ENCODE measurements at places on chromosomes 4 and X.

DNA sequence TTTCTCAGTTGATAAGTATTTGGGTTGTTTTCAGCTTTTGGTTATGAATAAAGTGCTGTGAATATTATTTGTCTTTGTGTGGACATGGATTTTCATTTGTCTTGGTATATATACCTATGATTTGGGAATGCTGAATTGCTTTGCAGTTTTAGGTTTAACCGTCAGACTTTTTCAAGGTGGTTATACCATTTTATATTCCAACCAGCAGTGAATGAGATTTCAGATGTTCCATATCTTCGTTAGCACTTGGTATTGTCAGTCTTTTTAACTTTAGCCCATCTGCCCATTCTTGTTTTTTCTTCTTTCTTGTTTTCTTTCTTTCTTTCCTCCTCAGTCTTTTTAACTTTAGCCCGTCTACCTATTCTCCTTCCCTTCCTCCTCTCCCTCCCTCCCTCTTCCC, 106.0 kb downstream of the KDM6A start:
- no peak for DNase-seq

- no peak for DNase-seq
Measured at GRCh38 chrX:109826954-109827708, 94.1 kb upstream of the ACSL4 start.

GRCh38 chr4:186172546-186172945, 18.8 kb upstream of the CYP4V2 start:
- DNase-seq: no peak

GRCh38 chrX:10981506-10981905, 129.6 kb upstream of the HCCS start:
- no peak for DNase-seq

DNA sequence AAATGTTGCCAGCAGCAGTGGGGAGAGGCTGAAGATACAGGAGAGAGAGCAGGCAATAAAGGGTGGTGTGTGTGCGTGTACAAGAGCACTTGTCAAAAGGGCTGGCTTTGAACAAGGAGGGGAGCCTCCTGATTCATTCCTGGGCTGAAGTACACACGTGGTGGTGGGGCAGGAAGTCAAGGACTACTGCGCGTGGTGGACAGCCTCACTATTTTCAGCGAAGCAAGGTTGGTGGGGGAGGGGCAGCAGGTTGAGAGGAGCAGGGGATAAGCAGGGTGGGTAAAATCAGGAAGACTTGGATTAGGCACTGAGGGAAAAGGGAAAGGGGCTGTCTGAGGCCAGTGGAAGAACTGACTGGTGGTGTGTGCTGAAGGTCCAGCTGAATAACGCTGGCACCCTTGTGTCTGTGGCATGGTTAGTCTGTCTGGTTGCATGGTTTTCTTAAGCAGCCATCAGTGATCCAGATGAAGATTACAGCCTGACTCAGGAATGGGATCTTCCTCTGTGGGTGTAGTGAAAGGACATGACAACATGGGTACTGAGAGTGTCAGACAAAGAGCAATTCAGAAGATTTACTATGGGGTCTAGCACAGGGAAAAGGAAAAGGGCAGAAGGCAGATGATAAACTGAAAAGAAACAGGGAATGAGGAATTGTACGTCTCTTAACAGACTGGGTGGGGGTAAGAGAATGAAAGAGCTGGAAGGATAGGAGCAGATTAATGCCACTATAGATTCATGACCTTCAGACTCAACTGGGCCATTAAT, 149.8 kb downstream of the CHM start:
- DNase-seq: no peak

- no peak for DNase-seq
Measured at GRCh38 chr4:38566806-38567398, 97.1 kb upstream of the KLF3 start.

GRCh38 chrX:41472231-41472815, 25.2 kb downstream of the NYX start:
- no peak for DNase-seq

GRCh38 chr4:152936446-152937335, 568 bp downstream of the FHDC1 start:
- no peak for DNase-seq

- DNase-seq: no peak
Measured at GRCh38 chr4:143653031-143653430, 47.4 kb downstream of the FREM3 start.

- DNase-seq: no peak
Measured at GRCh38 chr4:118983831-118984230, 95.2 kb downstream of the SYNPO2 start.

GRCh38 chr4:8225706-8226443, 26.8 kb downstream of the SH3TC1 start:
- no peak for DNase-seq

- DNase-seq: no peak
Measured at GRCh38 chr4:66974665-66975064, 570.6 kb downstream of the CENPC start.

DNA sequence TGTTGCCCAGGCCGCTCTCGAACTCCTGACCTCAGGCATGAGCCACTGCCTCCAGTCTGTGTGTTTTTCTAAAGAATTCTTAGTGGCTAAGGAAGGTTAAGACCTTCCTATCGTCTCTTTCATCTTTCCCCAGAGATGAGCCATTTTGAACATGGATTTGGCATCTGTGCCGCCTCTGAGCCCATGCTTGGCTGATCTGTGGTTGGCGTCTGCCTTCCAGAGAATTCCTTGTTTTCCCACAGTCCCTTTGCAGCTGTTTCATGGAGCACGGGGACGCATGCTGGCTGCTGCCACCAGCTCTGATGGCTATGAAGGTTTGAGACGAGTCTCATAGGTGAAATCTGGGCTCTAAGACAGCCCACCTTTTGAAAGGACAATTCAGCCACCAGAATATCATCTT, 60.4 kb downstream of the SHROOM2 start:
- DNase-seq: no peak

- DNase-seq: no peak
Measured at GRCh38 chr4:154082760-154083535, 294.1 kb upstream of the SFRP2 start.

GRCh38 chr4:100288161-100288560, 97.9 kb upstream of the DDIT4L start:
- no peak for DNase-seq

DNA sequence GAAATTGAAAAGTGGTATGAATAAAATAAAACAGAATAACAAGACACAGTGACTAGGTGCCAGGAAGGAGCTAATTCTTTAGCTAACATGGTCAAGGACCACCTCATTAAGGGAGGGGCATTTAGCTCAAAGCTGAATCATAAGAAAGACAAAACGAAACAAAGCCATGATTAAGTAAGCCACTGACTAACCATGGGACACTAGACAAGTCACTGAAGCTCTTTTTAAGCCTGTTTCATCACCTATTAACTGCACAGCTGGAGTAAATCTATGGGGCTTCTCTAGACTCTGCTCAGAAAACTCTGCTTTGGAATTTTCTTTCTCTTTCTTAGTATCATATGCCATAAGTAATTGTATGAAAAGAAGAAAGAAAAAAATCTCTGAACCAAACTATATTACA, 49.8 kb upstream of the C1QTNF7 start:
- no peak for DNase-seq

DNA sequence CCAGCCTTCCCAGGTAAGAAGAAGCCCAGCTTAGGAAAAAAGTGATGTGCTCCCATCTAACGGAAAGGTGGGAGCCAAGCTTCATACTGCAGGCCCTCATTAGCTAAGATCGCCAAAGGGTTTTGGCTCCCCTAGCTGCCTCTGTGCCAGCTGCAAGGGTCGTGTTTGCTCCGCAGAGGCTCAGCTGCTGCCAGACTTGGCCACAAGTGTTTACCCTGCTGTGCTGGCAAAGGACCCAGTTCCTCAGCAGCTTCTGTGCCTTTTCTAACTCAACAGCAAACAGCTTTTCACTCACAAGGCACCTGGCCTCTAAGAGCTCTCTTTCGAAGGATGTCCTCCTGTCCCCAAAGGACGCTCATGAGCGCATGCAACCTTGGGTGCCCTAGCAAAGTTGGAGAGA, 12.2 kb upstream of the VMA21 start:
- no peak for DNase-seq

GRCh38 chr4:82508806-82509428, 52.9 kb downstream of the TMEM150C start:
- no peak for DNase-seq

- DNase-seq: no peak
Measured at GRCh38 chr4:184810720-184811119, 15.0 kb downstream of the ACSL1 start.

GRCh38 chr4:85681221-85681657, 206.3 kb downstream of the ARHGAP24 start:
- no peak for DNase-seq

DNA sequence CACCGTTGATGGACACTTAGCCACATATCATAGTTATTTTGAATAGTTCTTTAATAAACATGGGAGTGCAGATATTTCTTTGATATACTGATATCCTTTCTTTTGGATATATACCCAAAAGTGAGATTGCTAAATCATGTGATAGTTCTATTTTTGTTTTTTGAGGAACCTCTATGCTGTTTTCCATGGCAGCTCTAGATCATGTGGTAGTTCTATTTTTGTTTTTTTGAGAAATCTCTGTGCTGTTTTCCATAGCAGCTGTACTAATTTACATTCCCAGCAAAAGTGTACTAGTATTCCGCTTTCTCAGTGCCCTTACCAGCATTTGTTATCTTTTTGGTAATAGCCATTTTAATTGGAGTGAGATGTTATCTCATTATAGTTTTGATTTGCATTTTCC, 3.6 kb downstream of the SH3BGRL start:
- no peak for DNase-seq

DNA sequence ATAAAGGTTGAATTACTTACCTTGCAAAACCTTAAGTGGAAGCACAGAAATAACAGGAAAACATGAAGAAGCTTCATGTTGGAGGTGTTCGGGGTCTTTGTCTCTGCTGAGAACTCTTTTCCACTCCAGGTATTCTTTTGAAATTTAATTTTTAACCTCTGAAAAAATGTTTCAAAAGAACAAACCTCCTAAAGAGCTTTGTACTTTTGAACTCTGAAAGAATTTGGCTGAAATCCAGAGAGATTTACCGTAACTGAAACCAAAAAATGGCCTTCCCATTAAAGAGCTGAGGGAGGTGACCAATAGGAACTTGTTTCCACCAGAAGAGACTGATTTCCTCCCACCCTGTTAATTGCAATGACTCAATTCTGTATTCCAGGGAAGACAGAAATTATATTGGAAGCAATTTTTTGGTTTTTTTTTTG, at the start of gene CFI:
TSS of gene CFI (minus strand) at position 105 of the 425 bp plus-strand sequence. CDS start at position 77, 28 bp downstream.
- DNase-seq: no peak

GRCh38 chr4:106502106-106502699, 133.6 kb upstream of the GIMD1 start:
- DNase-seq: peak; percentile 4

GRCh38 chr4:10245751-10246150, 129.2 kb upstream of the WDR1 start:
- DNase-seq: no peak

- no peak for DNase-seq
Measured at GRCh38 chr4:85367815-85368214, 107.1 kb upstream of the ARHGAP24 start.

GRCh38 chr4:150156543-150156942, 78.3 kb downstream of the DCLK2 start:
- no peak for DNase-seq

- DNase-seq: no peak
Measured at GRCh38 chrX:117327373-117327772, 789.2 kb downstream of the KLHL13 start.

GRCh38 chr4:82467471-82467870, 37.1 kb downstream of the ENOPH1 start:
- no peak for DNase-seq

- no peak for DNase-seq
Measured at GRCh38 chrX:123878252-123878721, 18.4 kb downstream of the XIAP start.

DNA sequence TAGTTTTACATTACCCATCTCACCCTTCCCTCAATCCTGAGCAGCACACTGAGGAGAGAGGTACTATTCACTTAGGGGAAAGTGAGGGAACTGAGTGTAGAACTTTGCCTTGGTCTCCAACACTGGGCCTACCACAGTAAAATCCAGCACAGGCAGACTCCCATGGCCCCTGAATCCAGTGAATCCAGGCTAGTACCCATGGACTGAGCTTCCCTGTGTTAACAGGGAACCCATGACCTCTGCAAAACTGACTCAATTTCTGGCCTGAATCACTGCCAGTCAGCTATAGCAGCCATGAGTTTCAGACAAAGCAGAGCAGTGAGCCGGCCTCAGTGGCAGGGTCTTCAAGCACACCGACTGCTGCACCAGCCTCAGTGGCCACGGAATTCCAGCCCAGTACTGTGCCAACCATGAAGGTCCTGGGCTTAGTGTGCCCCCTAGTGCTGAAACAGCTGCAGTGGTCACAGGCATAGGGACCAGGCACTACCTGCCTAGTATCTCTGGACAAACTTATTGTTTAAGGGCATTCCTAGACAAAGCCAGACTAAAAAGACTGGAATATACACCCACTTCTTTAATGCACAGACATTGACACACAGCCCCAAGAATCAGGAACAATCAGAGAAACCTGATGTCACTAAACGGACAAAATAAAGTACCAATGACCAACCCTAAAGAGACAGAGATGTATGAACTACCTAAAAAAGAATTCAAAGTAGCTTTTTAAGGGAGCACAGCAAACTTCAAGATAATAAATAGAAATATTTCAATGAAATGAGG, 127.4 kb upstream of the RPL34 start:
- no peak for DNase-seq
